Uterus (tissue), 4 donors: ENCODE measurements at places on chromosomes 2 and 18.

GRCh38 chr2:12717191-12718014 is 667 bp downstream of the TRIB2 start:
- no peaks in the 10 kb centered on the region for H3K36me3 ChIP-seq
- peak; percentile 62 for DNase-seq
- peaks cover 3% of the 10 kb centered on the region for H3K4me1 ChIP-seq
- H3K27ac ChIP-seq = peak overlapping the region; percentile 87
- H3K27me3 ChIP-seq = no peaks in the 10 kb centered on the region

DNA sequence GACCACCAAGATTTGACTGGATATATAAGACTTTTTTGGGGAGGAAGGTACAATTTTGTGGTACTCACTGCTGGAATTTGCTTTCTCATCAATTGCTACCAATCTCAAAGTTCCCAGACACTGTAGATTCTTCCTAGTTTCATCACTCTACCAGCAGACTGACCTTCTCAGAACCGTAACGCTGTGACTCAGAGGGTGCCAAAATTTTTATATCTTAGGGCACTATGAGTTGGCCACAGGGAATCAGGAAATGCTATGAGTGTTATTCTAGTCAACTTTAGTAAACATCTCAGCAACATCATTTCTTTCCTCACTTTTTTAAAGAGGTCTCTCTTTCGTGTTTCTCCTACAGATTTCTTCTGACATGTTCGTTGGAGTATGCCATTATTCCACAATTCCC is 499.0 kb downstream of the TMX3 start:
- H3K27ac ChIP-seq = no peak overlapping the region
- no peaks in the 10 kb centered on the region for H3K36me3 ChIP-seq
- DNase-seq = no peak
- no peaks in the 10 kb centered on the region for H3K4me1 ChIP-seq
- H3K27me3 ChIP-seq = no peaks in the 10 kb centered on the region

- no peaks in the 10 kb centered on the region for H3K36me3 ChIP-seq
- no peak for DNase-seq
- no peak overlapping the region for H3K4me3 ChIP-seq
- H3K4me1 ChIP-seq = no peaks in the 10 kb centered on the region
Observed at GRCh38 chr2:104654811-104655210, 199.1 kb upstream of the POU3F3 start.

GRCh38 chr18:72174972-72175649 is 369.0 kb downstream of the CBLN2 start:
- no peak for DNase-seq
- no peaks in the 10 kb centered on the region for H3K4me1 ChIP-seq
- no peaks in the 10 kb centered on the region for H3K27me3 ChIP-seq

DNA sequence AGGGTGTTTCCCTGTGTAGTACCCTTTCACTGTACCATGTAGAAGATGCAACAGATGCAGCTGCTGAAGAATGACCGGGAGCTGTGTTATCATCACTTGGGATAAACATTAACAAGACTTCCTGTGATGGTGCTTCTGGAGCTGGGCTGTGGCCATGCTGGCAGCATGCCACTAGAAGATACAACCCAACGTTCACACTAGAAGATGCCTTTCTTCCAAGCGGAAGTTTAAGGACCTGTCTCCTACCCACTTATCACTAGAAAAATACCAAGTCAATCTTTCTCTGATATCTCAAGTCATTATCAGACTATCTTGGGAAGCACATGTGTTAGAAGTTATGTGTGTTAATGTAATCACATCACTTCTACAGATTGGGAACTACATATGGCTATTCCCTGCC is 953.5 kb downstream of the CNTNAP5 start:
- no peak overlapping the region for H3K27ac ChIP-seq
- no peak overlapping the region for H3K4me3 ChIP-seq
- no peaks in the 10 kb centered on the region for H3K4me1 ChIP-seq
- DNase-seq = no peak
- H3K27me3 ChIP-seq = no peaks in the 10 kb centered on the region

DNA sequence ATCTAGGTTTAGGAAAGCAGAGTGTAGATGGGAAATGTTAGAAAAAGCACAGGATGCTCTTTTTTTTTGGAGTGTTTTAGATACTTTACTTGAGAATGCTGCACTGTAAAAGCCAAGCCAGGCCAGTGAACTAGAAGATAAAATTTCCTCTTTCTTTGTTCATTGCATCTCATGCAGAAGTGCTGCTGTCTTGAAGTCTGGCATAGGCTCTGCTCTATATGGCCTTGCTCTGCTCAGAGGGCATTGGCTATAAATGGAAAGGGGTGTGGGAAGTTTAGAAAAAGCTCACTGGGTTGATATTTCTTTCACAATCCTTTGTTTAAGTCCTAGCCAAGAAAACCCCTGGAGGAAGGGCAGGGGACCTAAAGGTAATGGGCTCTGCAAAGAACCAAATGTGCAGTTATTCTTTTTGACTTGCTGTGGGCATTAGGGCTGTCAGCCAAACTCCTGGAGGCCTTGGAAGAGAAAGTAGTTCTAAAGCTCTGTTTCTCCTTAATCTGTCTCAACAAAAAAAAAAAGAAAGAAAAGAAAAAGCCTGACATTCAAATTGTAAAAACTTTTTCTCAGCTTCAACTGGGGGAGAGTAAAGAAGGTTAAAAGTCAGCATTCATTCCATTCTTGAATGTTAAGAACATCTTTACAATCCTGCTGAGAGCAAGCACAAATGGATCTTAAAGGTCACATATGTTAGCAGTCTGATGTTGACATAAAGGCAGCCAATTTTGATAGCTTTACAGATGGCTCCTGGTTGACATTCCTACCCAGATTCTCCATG is 338.3 kb downstream of the GULP1 start:
- H3K27me3 ChIP-seq = no peaks in the 10 kb centered on the region
- no peaks in the 10 kb centered on the region for H3K4me1 ChIP-seq
- peak overlapping the region; percentile 49 for H3K27ac ChIP-seq
- H3K36me3 ChIP-seq = no peaks in the 10 kb centered on the region
- DNase-seq = peak; percentile 24
- H3K4me3 ChIP-seq = no peak overlapping the region

GRCh38 chr2:23512778-23513177 is 127.8 kb downstream of the KLHL29 start:
- no peaks in the 10 kb centered on the region for H3K36me3 ChIP-seq
- H3K27me3 ChIP-seq = no peaks in the 10 kb centered on the region
- H3K4me1 ChIP-seq = no peaks in the 10 kb centered on the region

GRCh38 chr2:26175466-26176278 is 2.8 kb downstream of the GAREM2 start:
- peaks cover 18% of the 10 kb centered on the region for H3K27me3 ChIP-seq
- no peaks in the 10 kb centered on the region for H3K36me3 ChIP-seq
- H3K4me3 ChIP-seq = no peak overlapping the region
- H3K27ac ChIP-seq = no peak overlapping the region

DNA sequence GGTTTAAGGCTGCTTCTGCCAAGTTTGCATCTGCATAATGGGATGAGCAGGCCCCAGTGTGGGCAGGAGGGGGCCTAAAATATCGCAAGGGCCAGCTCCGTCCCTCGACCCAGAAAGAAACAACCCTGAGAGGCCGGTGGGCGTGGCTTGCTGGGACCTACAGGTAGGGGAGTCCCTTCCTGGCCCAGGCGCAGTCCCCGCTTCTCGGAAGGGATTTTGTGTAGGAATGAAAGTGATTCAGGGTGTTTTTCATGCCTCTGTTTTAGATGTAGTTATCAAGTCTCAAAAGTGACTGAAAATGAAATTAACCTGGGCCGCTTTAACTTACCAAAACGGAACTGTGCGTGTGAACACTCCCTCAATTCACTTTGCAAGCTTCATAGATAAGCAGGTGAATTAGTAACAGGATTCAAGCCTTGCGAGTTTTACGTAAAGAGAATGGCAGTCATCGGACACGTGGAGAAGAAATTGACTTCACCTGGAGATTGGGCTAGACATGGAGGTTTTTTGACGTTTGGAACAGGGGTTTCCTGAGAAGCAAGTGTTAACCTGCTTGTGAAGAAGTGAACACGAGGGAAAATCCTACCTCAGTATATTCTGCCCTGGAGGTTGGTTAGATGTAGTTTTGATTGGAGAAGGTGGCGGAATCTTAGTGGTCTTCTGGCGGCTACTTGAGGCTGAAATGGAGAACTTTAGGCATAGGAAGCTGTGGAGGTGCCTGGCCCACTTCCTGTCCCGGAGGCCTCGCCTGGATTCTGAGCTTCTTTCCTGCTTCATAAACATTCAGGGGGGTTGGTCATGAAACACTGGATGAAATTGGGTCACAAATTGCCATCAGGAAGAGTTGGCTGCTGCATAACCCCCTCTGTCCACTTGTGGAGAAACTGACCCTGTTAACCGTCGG is 1.7 kb downstream of the NCK2 start:
- H3K36me3 ChIP-seq = no peaks in the 10 kb centered on the region
- peak overlapping the region; percentile 65 for H3K4me3 ChIP-seq
- H3K4me1 ChIP-seq = peaks cover 8% of the 10 kb centered on the region
- peak; percentile 39 for DNase-seq
- no peaks in the 10 kb centered on the region for H3K27me3 ChIP-seq
- H3K27ac ChIP-seq = no peak overlapping the region

DNA sequence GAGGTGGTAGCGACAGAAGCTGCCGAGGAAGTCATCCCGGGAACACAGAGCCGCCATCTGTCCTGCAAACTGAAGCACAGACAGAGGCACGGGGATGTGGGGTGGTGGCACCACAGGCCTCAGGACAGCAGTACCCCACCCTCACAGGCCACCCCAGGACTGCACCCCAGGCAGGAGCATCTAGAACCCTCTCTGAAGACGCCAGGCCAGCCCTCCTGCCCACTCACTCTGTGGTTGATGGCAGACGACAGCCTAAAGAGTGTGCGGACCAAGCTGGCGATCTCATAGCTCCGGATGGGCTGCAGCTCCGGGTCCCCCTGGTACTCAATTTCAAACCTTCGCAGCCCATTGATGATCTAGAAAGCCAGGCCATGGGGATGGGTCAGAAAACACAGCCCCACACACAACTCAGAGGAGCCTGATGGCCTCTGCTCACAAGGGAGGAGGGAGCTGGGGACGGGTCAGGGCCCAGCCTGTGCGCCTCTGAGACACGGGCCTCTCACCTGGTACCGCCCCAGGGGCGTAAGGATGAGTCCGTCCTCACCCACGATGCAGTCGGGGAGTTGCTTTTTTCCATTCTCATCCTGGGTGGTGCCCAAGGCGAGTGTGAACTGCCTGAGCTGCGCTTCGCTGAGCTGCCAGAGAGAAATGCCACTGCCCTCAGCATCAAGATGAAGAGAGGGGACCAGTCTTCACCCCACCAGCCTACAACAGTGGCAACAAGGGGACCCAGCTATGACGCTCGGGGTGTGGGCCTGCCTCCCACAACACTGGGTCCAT is 8.1 kb upstream of the CCDC74B start:
- no peaks in the 10 kb centered on the region for H3K27me3 ChIP-seq
- H3K4me3 ChIP-seq = no peak overlapping the region
- H3K36me3 ChIP-seq = no peaks in the 10 kb centered on the region
- no peak overlapping the region for H3K27ac ChIP-seq
- DNase-seq = no peak

DNA sequence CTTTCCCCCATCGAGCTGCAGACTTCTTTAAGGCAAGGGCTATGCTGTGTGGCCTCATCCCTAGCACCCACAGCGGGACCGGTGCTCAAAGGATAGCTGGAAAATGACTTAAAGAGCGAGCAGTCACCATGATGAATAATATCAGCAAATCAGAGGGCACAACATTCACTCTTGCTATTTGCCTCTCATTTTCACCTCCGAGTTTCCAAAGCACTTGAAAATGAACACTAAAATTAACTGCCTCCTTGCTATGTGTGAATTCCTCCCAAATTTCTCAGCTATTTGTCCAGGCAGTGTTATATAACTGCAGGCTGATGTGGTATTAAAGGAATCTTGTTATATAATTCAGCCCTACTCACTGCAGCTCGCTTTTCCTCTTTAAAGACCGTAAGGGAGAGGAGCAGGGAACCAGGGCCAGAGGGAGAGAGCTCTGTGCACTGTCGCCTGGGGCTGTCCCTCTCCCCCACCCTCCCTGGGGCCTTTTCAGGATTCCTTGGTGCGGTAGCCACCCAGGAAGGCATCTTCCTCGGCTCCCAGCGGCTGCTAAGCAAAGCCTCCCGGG is 1.4 kb downstream of the CYS1 start:
- no peaks in the 10 kb centered on the region for H3K36me3 ChIP-seq
- H3K4me1 ChIP-seq = no peaks in the 10 kb centered on the region
- H3K4me3 ChIP-seq = peak overlapping the region; percentile 34
- no peak for DNase-seq
- H3K27ac ChIP-seq = peak overlapping the region; percentile 94

- H3K27ac ChIP-seq = no peak overlapping the region
- H3K36me3 ChIP-seq = no peaks in the 10 kb centered on the region
- H3K4me1 ChIP-seq = no peaks in the 10 kb centered on the region
- DNase-seq = no peak
Observed at GRCh38 chr2:204010628-204011560, 74.3 kb downstream of the ICOS start.

GRCh38 chr2:217434180-217434975 is 568.4 kb downstream of the TNS1 start:
- H3K27me3 ChIP-seq = no peaks in the 10 kb centered on the region
- H3K36me3 ChIP-seq = no peaks in the 10 kb centered on the region
- DNase-seq = peak; percentile 95

- no peak for DNase-seq
- no peak overlapping the region for H3K4me3 ChIP-seq
- no peaks in the 10 kb centered on the region for H3K36me3 ChIP-seq
Observed at GRCh38 chr2:152394326-152394725, 59.4 kb downstream of the FMNL2 start.

GRCh38 chr2:237418300-237418699 is 4.3 kb upstream of the COL6A3 start:
- no peak for DNase-seq
- H3K27me3 ChIP-seq = no peaks in the 10 kb centered on the region
- H3K27ac ChIP-seq = peak overlapping the region; percentile 4
- no peaks in the 10 kb centered on the region for H3K36me3 ChIP-seq
- no peak overlapping the region for H3K4me3 ChIP-seq
- peaks cover 8% of the 10 kb centered on the region for H3K4me1 ChIP-seq

- H3K27ac ChIP-seq = no peak overlapping the region
- peaks cover 3% of the 10 kb centered on the region for H3K4me1 ChIP-seq
- H3K4me3 ChIP-seq = no peak overlapping the region
- H3K27me3 ChIP-seq = no peaks in the 10 kb centered on the region
Observed at GRCh38 chr2:19033240-19033639, 325.2 kb downstream of the OSR1 start.

GRCh38 chr2:80001701-80002101 is 302.9 kb downstream of the LRRTM1 start:
- no peaks in the 10 kb centered on the region for H3K36me3 ChIP-seq
- H3K27ac ChIP-seq = no peak overlapping the region
- no peaks in the 10 kb centered on the region for H3K4me1 ChIP-seq
- no peak overlapping the region for H3K4me3 ChIP-seq

DNA sequence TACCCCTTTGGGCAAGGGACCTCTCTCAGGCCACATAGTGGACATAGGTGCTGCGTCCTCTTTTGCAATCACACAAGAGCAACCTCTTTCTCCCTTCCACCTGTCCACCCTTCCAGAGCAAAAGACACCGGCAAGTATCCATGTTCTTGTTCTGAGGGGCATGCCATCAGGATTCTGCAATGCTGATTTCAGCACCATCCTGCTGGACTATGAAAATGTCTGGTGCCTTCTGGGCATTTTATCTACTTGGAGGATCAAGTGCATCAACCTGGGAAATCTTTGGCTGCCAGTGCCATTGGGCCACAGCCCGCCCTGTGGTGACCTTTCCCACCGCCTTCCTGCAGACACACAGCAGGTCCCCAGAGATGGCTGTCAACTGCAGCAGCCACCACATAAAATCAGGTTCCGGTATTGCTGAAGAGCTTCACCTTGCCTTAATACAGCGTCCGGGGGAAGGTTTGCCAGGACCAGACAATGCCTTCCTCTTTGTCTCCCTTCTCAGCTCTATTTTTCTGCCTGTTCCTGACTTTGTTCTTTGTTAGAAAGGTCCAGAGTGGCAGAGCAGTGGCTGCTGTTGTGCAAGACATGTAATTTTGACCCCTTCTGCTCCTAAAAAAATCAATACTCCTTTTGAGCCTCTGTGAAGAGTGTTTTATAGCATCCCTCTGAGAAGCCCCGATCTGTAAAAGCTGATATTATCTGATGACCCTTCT is 18.5 kb upstream of the BOD1L2 start:
- H3K4me1 ChIP-seq = no peaks in the 10 kb centered on the region
- no peaks in the 10 kb centered on the region for H3K27me3 ChIP-seq
- no peak for DNase-seq
- H3K27ac ChIP-seq = no peak overlapping the region
